ENCODE measurements at places on chromosomes 3 and 15. TPM values are rescaled to one million over a fixed set of nuclear protein-coding genes. Genes with fewer than 3 reads are reported as not detected.

The ZMYND10 gene
- 0.26 TPM for total RNA-seq

The UNC45A gene
- 77.0 TPM for total RNA-seq

The CP gene
- total RNA-seq, result 12.5 TPM

The MEF2A gene
- total RNA-seq, result 74.2 TPM

The ALDH1A3 gene
- 24.2 TPM for total RNA-seq

The FSD2 gene
- not detected for total RNA-seq
